ENCODE measurements at places on chromosomes 2 and 18.

DNA sequence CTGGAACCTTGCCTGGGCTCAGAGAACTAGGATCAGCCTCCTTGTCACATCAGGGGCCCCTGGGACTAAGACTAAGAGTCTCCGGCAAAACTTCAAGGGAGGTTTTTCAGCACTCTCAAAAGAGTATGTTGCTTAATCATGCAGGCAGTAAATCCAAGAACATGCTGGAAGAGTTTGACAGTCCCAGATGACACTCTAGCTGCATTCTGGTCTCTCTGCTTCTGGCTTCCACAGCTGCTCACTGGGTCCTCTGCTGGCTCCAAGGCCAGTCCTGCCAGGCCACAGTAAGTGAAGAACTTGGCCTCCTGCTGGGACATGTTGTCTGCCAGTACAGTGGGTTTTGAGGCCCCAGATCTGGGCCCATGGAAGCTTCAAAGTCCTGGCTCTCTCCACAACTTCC is 45.2 kb upstream of the IL1RL1 start:
- no peak overlapping the region for H3K4me3 ChIP-seq
- H3K27me3 ChIP-seq: no peaks in the 10 kb centered on the region
- H3K36me3 ChIP-seq: peaks cover 11% of the 10 kb centered on the region
- DNase-seq: no peak

GRCh38 chr2:218781691-218782527 is at the start of gene CYP27A1:
Gene CYP27A1, plus strand, starts transcription at chr2:218782147. Its CDS starts 36 bp downstream, at chr2:218782183.
- peaks cover 3% of the 10 kb centered on the region for H3K36me3 ChIP-seq
- H3K27me3 ChIP-seq: peaks cover 67% of the 10 kb centered on the region
- H3K27ac ChIP-seq: no peak within 1 kb of the TSS
- DNase-seq: no peak

DNA sequence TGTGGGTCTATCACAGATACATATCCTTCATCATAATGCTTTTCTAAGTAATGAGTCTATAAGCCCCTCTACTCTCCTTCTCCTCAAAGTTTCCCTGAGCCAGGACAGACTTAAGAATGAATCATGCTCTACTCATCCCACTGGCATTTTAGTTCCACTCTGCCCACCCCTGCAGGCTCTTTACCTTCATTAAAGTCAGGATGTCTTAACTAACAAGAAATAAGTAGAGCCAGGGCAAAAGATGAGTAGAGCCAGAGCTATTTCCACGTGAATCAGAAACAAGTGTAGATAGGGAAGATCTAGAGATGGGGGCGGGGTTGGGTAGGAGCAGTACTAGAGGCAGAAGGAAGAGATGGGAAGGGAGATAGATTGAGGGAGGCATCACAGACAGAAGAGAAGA is 790.5 kb downstream of the RNF144A start:
- no peak overlapping the region for H3K4me3 ChIP-seq
- H3K36me3 ChIP-seq: no peaks in the 10 kb centered on the region
- no peak overlapping the region for H3K27ac ChIP-seq
- no peak for DNase-seq
- no peaks in the 10 kb centered on the region for H3K27me3 ChIP-seq

DNA sequence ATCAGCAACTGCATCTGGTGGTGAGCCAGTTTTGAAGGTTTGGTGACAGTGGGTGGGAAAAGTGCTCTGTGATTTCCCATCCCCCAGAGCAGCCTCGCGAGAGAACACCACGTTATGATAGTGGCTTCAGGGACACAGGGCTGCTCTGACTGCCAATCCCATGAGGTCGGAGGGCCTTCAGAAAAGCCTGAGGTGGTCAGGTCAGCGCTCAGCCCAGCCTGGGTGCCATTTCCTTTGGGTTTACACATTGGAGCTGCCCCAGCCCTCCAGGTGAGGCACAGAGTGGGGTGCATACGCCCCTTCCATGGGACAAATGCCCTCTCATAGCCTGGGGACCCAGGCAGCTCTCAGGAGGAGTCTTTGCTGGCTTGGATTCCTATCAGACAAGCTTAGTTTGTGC is 126.8 kb downstream of the KCTD1 start:
- H3K4me1 ChIP-seq: no peaks in the 10 kb centered on the region
- H3K27me3 ChIP-seq: no peaks in the 10 kb centered on the region
- H3K27ac ChIP-seq: no peak overlapping the region
- H3K36me3 ChIP-seq: no peaks in the 10 kb centered on the region

GRCh38 chr2:172985139-172985892 is 90.3 kb upstream of the MAP3K20 start:
- H3K27ac ChIP-seq: no peak overlapping the region
- peaks cover 5% of the 10 kb centered on the region for H3K4me1 ChIP-seq
- no peaks in the 10 kb centered on the region for H3K36me3 ChIP-seq

DNA sequence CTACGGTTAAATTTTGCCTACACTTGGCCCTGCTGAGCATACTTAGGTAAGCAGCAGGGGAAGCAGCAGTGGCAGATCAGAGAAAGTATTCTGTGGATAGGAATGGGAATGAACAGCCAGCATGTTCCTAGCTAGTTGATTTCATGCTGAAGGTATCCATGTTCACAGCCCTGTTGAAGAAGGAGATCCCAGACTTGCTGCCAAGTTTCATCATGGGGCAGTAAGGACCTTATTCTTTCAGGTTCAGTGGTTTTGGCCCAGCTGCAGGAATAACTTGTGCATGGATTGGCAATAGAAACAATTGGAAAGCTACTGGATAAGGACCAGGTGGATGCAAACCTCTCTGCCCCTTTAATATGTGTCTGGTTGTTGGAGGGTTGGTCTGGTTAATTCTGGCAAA is 98.2 kb upstream of the TMEM178A start:
- no peaks in the 10 kb centered on the region for H3K27me3 ChIP-seq
- H3K4me3 ChIP-seq: no peak overlapping the region
- H3K4me1 ChIP-seq: no peaks in the 10 kb centered on the region
- peaks cover 2% of the 10 kb centered on the region for H3K36me3 ChIP-seq
- no peak overlapping the region for H3K27ac ChIP-seq

DNA sequence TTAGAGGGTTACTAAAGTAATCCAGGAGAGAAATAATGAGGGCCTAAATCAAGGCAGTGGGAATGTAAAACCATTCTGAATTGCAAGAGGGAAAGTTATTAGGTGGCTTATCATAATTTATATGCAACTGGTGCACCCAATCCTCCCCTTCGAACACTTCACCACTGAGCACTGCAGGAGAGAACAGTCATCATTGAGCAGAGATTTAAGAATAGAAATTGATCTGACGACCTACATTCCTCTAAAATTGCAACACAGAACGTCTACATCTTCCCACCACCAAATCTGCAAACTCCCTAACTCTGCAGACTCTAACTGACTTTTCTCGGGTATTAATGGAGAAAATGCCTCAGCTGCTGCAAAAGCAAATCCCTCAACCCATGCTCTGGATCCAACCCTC is 138.5 kb upstream of the CDH20 start:
- H3K4me3 ChIP-seq: no peak overlapping the region
- H3K27me3 ChIP-seq: no peaks in the 10 kb centered on the region
- no peaks in the 10 kb centered on the region for H3K36me3 ChIP-seq
- no peaks in the 10 kb centered on the region for H3K4me1 ChIP-seq
- no peak overlapping the region for H3K27ac ChIP-seq
- DNase-seq: no peak

- no peaks in the 10 kb centered on the region for H3K27me3 ChIP-seq
- H3K36me3 ChIP-seq: no peaks in the 10 kb centered on the region
- no peak overlapping the region for H3K4me3 ChIP-seq
- DNase-seq: no peak
- no peaks in the 10 kb centered on the region for H3K4me1 ChIP-seq
Observed at GRCh38 chr2:132478461-132479105, 62.0 kb downstream of the GPR39 start.

- no peak overlapping the region for H3K27ac ChIP-seq
- H3K36me3 ChIP-seq: no peaks in the 10 kb centered on the region
- H3K27me3 ChIP-seq: peaks cover 76% of the 10 kb centered on the region
- peak overlapping the region; percentile 35 for H3K4me3 ChIP-seq
Observed at GRCh38 chr18:23689616-23690504, 607 bp downstream of the LAMA3 start.

DNA sequence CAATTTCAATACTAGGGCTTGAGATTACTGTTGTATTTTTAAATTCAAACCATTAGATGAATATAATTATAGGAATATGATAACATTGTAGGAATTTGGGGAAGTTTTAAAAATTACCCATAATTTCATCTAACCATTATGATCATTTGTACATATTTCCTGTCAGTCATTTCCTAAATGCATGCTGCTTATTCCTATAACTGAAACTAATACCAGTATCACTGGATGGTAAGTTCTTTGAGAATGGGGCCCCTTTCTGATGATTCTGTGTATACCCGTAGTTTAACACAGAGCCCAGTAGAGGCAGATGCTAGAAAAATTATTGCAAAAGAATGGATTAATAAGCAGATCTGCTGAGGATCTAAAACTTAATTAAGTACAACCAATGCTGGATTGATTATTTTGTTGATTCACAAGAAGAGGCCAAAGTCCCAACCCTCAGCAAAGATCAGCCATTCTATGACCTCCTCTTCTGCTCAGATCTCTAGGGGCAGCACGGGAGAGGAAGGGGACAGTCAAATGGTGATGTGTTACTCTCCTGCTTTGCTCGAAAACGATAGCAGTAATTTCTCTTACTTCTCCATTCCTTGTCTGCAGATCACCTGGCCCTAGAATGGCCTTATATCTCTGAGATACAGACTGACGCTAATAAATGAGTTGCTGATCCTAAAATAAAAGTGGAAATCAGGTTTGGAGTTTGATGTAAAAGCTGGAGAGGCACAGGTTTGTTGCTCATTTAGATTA is 69.5 kb upstream of the PELI1 start:
- peaks cover 53% of the 10 kb centered on the region for H3K4me1 ChIP-seq
- peak overlapping the region; percentile 15 for H3K4me3 ChIP-seq
- peaks cover 8% of the 10 kb centered on the region for H3K36me3 ChIP-seq

DNA sequence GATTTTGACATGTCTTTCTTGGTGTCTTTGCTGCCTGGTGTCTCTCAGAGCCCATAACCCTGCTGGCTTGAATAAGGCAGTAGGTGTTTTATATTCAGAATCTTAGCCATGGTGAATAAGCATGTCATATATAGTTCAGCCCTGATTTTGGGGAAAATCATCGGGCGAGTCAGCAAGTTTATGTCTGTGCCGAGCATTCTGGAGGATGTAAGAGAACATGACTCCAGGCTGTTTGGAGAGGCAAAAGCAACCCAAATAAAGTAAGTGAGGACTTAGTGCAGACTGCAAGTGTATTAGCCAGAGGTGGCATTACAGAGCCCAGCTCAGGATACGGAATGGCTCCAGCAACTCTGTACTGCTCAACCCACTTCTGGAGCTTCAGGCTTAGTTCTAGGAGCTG is 50.3 kb downstream of the TCF7L1 start:
- DNase-seq: no peak
- H3K4me1 ChIP-seq: peaks cover 3% of the 10 kb centered on the region
- no peaks in the 10 kb centered on the region for H3K36me3 ChIP-seq
- H3K27ac ChIP-seq: no peak overlapping the region

GRCh38 chr2:85504778-85505261 is 34.1 kb upstream of the MAT2A start:
- H3K36me3 ChIP-seq: no peaks in the 10 kb centered on the region
- H3K4me1 ChIP-seq: no peaks in the 10 kb centered on the region
- H3K27ac ChIP-seq: no peak overlapping the region
- H3K27me3 ChIP-seq: peaks cover 12% of the 10 kb centered on the region

DNA sequence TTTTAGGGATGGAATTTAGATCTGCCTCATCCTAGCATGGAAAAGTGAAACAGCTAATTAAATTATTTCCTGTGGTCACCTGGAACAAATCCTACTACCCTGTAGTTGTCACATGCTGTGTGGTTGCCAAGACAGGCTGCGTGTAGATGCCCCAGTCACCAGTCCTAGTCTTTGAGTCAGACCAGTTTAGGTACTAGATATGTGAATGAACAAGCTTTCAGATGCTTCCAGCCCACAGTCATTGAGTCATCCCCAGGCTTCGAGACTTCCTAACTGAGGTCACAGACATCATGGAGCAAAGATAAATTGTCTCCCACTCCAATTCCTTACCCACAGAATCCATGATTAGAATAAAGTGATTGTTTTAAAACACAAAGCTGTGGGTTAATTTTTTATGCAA is 35.8 kb upstream of the GRB14 start:
- no peaks in the 10 kb centered on the region for H3K27me3 ChIP-seq
- H3K27ac ChIP-seq: no peak overlapping the region
- no peaks in the 10 kb centered on the region for H3K4me1 ChIP-seq
- no peaks in the 10 kb centered on the region for H3K36me3 ChIP-seq
- H3K4me3 ChIP-seq: no peak overlapping the region

- no peaks in the 10 kb centered on the region for H3K36me3 ChIP-seq
- no peaks in the 10 kb centered on the region for H3K4me1 ChIP-seq
- no peak for DNase-seq
- H3K4me3 ChIP-seq: no peak overlapping the region
- H3K27me3 ChIP-seq: peaks cover 4% of the 10 kb centered on the region
Observed at GRCh38 chr2:75525434-75526310, 35.1 kb downstream of the EVA1A start.
